ENCODE measurements at places on chromosomes 3 and 15.

DNA sequence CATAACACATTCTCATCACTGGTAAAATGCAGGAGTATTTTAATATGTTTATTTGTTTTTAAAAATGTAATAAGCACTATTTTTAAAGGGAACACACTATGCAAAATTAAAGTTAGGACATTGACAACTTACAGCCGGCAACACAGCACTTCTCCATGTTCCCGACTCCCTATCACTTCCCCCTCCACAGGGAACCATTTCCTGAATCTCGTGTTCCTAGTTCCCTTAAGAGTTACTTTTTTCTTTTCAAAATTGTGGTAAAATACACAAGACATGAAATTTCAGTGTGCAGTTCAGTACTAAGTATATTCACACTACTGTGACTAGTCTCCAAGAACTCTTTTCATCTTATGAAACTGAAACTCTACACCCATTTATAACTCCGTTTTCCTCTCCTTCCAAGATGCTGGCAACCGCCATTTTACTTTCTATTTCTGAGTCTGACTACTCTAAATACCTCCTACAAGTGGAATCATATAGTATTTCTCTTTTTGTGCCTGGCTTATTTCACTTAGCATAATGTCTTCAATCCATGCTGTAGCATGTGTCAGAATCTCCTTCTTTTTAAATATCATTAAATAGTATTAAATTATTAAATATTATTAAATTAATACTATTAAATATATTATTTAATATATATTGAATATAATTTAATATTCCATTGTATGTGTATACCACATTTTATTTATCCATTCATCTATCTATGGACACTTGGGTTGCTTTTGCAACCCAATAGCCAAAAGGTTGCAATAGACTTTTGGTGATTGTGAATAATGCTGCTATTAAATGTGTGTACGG, 25.9 kb upstream of the UBE2Q2 start:
- DNase-seq, result peak; percentile 43

GRCh38 chr15:24848050-24848449, 106.7 kb upstream of the SNRPN start:
- peak; percentile 0 for DNase-seq

DNA sequence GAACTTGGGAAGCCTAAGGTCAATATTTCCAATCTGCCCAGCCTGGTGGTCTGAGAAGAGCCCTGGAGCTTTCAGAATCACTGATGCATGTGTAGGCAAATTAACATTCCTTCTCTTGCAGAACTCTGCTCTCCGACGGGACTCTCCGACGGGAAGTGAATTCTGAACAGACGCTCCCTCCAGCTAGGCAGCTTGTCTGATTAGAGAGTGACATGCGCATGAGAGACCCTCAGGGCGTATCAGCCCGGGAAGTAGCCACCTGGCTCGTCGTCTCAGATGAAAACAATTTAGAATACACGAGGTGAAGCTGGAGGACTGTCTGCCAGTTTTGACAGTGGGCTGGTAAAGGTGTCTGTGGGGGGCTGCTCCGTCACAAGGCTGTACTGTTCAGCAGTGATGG, 103.1 kb downstream of the DGKG start:
- no peak for DNase-seq

DNA sequence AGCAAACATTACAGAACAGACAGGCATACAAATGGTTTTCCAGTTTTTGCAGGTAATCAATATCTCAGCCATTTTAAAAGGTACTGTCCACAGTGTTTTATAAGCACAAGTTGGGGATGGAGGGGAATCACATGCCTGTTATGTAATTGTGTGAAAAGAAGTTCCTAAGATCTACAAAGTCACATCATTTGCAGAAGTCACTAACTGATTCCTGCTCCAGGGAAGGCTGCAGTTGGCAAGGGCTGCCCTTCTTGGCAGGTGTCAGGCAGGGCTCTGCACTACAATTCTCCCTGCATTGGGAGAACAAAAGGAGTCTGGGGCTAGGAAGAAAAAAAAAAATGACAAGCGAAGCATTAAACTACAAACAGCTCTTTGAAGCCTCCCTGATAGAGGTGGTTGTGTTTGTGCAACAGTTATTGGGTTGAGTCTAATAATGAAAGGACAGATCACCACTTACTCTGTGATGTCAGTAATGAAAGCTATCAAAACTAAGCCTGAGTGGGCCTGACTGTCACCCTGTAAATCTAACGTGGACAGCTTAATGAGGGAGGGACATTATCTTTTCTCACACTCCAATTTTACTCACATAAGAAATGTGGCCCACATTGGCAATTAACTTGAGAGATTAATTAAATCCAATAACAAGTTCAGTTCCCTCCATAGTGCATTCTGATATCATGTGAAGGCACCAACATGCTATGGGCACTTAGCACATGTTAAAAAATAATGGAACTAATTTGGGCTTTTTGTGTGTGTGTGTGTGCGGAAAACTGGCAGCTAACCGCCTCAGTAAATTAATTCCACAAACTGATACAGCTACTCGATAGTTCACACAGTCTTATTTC, 242.9 kb downstream of the FHIT start:
- peak; percentile 22 for DNase-seq

DNA sequence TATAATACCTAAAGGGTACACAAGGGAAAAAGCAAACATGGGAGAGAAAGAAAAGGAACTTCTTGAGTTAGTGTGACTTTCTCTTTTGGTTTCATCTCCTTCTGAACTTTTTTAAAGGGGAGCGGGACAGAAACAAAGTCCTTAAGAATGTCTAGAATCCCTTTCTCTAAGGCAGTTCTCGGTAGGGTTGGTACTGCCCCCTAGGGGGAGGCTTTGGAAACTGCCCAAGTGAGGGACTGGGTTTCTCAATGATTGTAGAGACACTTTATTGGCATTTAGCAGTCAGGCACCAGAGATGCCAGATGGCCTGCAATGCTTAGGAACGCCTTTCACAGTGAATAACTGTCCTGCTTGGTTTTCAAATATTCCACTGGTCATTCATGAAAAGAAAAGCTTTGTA, 172.7 kb downstream of the WDR72 start:
- peak; percentile 7 for DNase-seq

DNA sequence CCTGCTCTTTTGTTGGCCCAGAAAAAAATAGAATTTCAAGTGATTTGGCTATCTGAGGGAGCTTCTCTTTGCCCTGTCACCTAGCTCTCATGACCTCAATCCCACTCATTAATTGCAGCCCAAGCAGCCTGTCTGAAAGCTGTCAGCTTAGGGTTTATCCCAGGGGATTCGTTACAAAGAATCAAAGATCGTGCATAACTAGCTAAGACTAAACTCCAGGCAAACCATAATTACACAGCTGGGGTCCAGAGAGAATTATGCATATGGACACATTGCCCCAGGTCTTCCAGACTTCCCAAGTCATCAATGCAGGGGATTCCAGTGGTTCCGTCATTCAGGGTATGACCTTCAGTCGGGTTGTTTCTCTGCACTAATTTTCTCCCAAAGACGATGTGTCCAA, 91.6 kb upstream of the CBLB start:
- DNase-seq, result no peak

DNA sequence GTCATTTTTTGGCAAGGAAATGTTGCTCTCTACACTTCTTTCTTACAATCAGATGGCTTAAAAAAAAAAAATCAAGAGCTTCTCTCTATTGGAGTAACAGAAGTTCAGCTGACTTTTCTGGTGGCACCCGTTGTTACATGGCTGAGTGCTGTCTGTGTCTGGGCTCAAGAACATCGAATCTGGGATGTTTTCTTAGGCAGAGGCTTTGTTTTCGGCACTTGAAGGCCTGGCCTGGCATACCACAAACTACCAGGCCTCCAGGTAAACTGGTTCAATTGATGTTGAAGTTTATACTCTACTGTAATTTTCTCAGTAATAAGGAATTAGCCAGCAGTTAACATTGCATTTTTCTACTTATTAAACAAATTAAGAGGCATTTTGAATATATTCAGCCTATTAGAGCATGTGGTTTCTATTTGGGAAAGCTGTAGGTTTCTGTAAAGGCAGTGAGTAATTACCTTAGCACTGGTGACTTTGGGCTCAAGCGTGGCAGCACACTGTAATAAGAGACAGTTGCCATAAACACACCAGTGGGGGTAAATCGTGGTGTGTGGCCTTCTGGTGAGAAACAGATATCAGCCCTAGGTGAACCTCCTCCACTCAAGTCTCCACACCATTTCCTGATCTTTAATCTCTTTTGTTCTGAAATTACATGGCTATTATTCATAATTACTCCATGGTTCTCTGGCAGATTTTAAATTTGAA, 544.7 kb downstream of the MECOM start:
- no peak for DNase-seq

DNA sequence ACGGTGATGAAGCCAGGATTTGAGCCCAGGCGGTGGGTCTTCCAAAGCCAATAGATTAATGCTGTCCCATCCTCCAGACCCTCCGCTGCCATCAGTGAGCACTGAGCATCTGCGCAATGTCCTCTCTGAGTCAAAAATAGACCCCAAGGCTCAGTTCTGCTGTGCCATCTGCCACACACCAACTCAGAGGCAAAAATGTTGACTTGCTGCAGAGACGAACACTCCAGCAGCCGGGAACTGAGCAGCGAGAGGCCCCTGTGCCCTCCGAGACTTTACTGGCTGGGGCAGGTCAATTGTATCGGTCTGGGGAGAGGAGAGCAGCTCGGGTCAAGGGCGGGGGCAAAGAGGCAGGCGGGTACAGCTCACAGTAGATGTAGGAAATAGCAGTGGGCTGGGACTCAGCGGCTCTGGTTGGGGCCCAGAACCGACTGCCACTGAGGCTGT, 41.5 kb upstream of the ATP2B2 start:
- DNase-seq, result no peak

- DNase-seq, result no peak
Measured at GRCh38 chr15:48333540-48333939, 2.3 kb downstream of the DUT start.

GRCh38 chr3:130894130-130894985, 474 bp downstream of the ATP2C1 start:
- peak; percentile 35 for DNase-seq

GRCh38 chr3:38119248-38119544, 17.7 kb downstream of the ACAA1 start:
- DNase-seq, result no peak

DNA sequence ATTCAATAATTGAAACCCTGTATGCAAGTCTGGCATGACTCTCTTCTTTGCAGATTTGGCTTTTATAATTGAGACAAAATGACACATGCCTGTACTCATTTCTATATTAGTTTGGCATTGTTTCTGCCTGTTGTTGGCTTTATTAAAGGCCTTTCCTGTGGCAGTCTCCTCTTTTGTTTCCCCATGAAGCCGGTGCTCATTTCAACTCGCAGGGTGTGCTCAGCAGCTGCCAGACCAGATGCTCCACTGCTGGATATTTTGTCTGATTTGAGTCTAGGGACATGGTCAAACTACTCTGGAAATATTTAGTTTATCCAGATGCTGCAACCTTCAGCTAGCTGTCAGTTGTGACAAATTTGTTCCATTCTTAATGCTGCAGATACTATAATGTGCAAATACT, 445.3 kb downstream of the NAALADL2 start:
- no peak for DNase-seq

GRCh38 chr3:120481081-120481480, 30.3 kb upstream of the FSTL1 start:
- peak; percentile 16 for DNase-seq

DNA sequence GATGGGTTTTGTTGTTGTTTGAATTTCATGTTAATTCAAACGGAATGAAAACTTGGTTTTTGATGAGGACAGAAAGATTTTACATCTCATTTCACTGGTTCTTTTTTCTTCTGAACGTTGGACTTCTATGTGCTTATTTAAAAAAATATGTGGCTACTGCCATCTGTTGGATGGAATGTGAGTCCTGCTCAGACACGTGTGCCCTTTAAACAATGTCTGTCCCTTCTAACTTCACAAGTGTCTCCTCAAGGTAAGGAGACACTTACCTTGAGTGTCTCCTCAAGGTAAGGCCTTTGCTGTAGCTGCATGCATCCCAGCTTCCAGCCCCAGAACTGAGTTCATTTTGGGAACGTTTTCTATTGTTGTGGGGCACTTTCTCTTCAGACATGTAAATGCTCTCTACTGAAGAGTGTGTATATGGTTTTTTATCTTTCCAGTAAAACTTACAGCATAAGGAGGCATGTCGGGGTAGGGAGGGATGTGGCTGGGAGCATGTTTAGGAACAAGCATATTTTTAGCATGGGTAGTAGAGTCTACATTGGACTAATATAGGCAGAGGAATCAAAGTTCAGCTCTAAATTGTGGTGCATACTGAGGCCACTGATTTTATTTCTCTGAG, 63.1 kb upstream of the UBE3A start:
- DNase-seq, result peak; percentile 32

Data from suppressor macrophage (primary cell).